ENCODE measurements at places on chromosomes 2 and 18.

DNA sequence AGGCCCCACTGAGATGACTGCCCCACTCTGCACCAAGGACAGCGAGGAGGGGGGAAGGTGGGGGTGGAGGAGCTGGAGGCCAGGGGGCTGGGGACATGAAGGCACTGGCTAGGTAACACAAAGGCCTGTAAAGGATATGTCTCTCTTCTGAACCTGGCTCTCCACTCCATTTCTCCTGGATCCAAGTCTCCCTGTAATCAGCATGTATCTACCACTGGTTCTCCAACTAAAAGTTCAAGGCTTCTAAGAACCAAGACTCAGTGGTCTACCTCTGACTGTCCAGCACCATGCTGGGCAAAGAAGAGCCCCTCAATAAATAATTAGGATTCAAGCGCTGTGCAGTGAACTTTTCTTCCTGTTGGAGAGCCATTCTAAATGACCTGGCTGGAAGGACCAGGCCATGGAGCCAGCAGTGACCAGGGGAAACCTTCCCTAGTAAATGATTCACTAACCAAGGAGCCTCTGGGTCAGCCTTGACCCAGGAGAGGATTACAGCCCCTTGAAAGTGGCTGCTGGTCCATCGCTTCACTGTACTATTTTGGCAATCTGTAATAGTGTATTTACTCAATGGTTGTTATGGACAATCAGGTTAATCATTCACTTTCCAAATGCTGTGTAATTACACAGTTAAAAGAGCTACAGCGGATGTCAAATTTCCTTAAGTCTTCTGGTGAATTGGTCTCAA lies 73.2 kb downstream of the BCL11A start:
- DNase-seq = no peak

DNA sequence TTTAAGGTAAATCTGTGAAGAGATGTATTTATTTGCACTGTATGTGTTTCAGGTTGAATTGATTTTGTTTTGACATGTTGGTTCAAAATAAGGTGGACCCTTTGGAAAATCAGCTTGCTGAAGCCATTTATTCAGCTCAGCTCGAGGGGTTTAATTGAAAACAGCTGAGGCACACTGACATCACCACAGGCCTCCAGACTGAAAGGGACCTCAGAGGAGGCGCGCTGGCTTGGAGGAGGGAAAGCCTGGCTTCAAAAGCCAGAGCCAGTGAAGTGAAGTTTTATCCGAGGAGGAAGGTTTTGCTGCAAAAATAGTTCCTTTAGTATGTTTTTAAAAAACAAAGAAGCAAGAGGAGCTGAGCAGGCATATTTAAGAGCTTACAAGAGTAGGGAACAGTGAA lies 26.9 kb upstream of the DNMT3A start:
- DNase-seq = no peak

GRCh38 chr18:35049111-35050027 lies 8.2 kb downstream of the MAPRE2 start:
- DNase-seq = no peak

GRCh38 chr2:239275044-239275685 lies 125.7 kb downstream of the HDAC4 start:
- peak; percentile 57 for DNase-seq

DNA sequence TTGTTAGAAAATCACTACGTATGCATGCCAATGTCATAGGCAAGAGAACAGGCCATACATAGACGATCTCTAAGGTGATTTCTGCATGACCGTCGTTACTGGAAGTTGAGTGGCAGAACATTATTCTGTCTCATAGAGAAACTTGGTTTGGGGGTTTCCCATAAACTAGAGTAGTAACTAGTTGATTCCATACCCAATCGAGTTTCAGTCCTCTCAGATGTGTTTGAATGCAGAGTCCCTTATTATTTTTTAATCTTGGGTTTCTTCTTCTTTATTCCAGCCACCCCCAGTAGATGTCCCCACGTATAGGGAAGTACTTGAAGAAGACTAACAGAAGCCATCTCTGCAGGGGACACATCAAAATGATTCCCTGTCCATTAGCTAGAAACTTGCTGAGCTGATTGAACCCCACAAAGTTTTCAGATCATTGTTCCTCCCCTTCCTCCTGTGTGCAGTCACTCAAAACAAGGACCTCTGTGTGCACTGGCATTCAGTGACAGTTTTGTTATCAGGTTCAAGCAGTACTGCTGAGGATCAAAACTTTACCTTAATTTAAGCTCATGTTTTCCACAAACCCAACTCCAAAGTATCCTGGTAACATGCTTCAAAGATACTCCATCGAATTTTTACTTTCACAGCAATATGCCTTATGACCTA lies 68.4 kb upstream of the CDCA7 start:
- DNase-seq = peak; percentile 19

DNA sequence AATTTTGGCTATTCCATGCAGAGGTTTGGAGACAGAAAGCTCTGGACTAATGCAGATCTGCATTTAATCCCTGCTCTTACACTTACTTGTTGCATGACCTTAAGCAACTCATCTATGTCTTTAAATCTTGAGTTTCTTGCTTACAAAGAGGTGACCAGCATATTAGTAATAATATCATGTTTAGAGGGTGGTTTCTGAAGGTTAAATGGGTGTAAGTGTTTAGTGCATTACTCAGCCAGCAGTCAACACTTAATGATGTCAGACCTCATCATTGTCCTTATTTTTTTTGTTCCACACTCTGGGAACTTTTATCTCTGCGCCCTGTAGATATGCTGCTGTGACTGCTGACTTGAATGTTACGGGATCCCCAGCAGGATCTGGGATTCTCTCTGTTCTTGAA lies 1.7 kb downstream of the IL1RL1 start:
- DNase-seq = no peak

- DNase-seq = no peak
Measured at GRCh38 chr2:19847486-19847885, 54.3 kb downstream of the TTC32 start.

DNA sequence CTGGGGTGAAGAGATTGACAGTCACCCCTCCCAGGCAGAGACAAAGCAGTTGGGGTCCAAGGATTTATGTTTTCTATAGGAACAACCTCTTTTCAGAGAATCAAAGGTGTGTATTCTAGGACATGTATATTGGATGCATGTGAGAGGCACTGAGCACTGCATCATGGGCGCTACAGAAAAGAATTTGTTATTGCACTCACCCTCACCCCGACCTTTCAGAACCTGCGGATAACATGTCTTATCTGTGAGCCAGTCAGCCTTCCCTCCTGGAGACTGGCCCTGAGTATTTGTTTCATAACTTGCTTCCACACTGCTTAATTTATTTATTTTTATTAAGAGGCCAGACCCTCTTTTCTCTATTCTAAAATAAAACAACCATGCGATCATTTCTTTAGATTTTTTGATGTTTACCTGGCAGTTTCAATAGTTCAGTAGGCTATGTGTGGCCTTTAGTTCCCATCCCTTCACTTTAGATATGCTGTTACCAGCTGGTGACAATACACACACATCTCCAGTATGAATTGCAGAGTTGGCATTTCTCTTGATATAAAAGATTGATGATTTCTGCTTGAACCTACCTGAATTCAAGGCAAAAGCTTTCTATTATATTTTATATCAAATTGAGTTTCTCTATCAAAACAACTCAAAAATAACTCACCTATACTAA lies 29.8 kb downstream of the FABP1 start:
- DNase-seq = no peak

All from GM12892 (cell line).